ENCODE measurements at places on chromosomes 5 and 9.

GRCh38 chr9:2299843-2300205 is 284.7 kb downstream of the SMARCA2 start:
- no peak for DNase-seq

- no peak for DNase-seq
Observed at GRCh38 chr9:16866587-16866986, 3.9 kb downstream of the BNC2 start.

- no peak for DNase-seq
Observed at GRCh38 chr9:124975131-124975530, 34.2 kb upstream of the GOLGA1 start.

GRCh38 chr5:146710348-146710747 is 168.2 kb downstream of the PPP2R2B start:
- DNase-seq = no peak

- no peak for DNase-seq
Observed at GRCh38 chr9:23123048-23123632, 676.5 kb downstream of the DMRTA1 start.

GRCh38 chr5:162817364-162817763 is 620.0 kb upstream of the CCNG1 start:
- no peak for DNase-seq

DNA sequence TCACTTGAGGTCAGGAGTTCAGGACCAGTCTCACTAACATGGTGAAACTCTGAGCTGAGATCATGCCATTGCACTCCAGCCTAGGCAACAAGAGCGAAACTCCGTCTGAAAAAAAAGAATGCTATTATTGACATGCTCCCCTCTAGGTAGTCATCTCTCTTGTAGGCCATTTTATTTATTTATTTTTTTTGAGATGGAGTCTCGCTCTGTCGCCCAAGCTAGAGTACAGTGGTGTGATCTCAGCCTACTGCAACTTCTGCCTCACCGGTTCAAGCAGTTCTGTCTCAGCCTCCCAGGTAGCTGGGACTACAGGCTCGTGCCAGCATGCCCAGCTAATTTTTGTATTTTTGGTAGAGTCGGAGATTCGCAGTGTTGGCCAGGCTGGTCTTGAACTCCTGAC is 20.6 kb upstream of the NIM1K start:
- DNase-seq = no peak

DNA sequence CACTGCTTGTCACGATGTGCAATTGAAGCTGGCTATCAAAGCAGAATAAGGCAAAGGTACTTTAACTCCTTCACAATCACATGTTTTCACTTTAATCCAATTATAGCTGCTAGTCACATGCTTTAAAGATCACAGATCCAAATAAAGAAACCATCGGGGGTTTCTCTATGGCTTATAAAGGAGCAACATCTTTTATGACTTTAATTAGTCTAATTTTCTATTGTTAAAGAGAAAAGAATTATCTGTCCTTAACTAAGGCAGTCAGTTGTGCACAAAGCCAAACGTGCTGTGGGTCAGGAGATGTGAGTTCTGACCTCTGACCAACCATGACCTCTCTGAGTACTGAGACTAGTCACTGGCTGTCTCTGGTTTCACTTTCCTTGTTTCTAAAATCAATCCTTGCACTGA is 561.1 kb downstream of the RAB3C start:
- no peak for DNase-seq

DNA sequence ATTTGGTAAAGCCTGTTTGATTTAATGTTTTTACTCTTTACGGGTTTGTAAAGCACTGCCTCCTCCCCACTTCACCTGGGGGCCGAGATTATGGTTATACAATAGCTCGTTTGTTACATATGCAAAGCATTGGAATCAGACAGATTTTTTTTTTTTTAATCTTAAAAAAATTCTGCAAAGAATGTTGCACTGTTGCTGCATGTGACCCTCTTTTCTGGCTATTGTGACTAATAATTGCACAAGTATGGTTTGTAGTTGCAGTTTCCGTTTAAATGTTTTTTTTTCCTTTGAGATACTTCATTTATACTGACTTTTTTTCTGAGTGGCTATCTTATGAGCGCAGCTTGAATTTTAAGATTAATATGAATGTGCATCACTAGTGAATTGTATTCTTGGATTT is 165.3 kb downstream of the KDM4C start:
- DNase-seq = no peak

- DNase-seq = no peak
Observed at GRCh38 chr9:125549465-125549871, 157.5 kb downstream of the MAPKAP1 start.

GRCh38 chr9:1869843-1870242 is 145.3 kb upstream of the SMARCA2 start:
- DNase-seq = peak; percentile 66

DNA sequence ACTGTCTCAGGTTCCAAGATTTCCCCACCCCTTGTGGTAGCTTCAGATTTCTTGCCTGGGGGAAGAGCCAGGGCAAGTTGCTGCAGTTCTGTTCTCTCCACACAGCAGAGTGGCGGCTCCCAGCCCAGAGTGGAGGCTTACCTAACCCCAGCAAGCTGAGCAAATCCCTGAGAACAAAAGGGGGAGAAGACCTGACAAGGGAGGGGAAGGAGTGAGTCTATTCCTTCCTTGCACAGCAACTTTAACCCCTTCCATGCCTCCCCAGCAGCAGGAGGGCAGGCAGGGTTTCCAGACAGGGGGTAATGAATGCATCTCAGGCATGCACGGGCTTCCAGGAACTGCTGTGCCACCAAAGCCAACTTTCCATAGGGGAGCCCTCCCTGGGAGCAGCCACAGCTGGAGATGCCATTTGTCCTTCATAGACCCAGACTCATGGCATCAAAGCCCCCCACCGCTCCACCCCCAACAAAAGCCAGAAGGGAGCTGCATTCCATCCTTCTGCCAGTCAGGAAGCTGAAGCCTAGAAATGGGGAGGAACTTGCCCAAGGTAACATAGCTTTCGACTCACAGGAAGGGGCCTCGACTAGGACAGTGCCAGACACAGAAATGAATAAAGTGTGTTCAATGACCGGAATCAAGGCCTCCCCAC is 28.8 kb upstream of the FAT2 start:
- no peak for DNase-seq

GRCh38 chr5:164335837-164336236 is 830.4 kb downstream of the MAT2B start:
- no peak for DNase-seq

DNA sequence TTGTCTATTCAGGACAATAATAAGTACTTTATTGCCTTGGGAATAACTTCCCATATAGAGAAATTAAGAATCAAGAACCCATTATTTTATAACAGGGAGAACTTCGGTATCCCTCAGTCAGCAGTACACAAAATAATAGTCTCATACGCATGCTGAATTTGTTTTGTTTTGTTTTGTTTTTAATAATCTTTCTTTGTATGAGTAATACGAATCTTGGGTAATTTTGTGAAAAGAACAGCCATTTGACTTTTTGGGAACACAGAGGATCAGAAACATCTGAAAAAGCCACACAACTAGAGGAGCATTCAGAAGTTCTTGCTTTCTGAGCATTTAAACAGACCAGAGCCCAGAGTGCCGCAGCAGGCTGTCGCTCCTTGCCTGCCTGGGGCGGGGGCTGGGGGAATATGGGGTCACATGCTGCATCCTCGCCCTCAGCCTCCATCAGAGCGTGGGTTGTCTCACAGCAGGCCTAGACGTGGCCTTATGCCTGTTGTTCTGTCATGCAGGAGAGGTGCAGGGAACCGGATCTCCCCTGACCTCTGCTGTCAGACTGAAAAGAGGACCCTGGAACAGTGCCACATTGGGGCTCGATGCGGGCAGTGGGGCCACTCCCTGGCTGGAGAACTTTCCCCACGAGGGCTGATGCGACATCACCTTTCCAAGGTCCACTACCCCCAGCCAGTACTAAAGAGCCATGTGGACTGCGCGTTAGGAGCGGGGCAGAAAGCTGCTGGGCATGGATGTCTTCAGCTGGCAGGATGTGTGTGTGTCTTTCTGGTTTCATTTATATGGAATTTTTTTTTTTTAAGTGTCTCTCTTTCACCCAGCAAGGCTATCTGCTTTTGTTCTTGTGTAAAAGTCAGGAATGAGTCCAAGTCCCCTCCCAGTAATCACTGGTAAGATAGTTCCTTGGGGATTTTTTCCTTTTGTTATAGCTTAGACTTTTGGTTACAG is 133.4 kb upstream of the OTULINL start:
- no peak for DNase-seq
